Activated naive CD4-positive, alpha-beta T cell treated with anti-CD3 and anti-CD28 coated beads for 36 hours (primary cell): ENCODE measurements at places on chromosomes 6 and 20. TPM values are rescaled to one million over a fixed set of nuclear protein-coding genes. Genes with fewer than 3 reads are reported as not detected.

GRCh38 chr6:157064502-157064901 lies 258.8 kb downstream of the TMEM242 start:
- no peak overlapping the region for H3K27ac ChIP-seq
- H3K36me3 ChIP-seq = peaks cover 2% of the 10 kb centered on the region
- peaks cover 58% of the 10 kb centered on the region for H3K4me1 ChIP-seq
- no peak overlapping the region for H3K4me3 ChIP-seq
- DNase-seq = no peak
- H3K27me3 ChIP-seq = no peaks in the 10 kb centered on the region

C6orf136 gene
- 33.6 TPM for total RNA-seq

DNA sequence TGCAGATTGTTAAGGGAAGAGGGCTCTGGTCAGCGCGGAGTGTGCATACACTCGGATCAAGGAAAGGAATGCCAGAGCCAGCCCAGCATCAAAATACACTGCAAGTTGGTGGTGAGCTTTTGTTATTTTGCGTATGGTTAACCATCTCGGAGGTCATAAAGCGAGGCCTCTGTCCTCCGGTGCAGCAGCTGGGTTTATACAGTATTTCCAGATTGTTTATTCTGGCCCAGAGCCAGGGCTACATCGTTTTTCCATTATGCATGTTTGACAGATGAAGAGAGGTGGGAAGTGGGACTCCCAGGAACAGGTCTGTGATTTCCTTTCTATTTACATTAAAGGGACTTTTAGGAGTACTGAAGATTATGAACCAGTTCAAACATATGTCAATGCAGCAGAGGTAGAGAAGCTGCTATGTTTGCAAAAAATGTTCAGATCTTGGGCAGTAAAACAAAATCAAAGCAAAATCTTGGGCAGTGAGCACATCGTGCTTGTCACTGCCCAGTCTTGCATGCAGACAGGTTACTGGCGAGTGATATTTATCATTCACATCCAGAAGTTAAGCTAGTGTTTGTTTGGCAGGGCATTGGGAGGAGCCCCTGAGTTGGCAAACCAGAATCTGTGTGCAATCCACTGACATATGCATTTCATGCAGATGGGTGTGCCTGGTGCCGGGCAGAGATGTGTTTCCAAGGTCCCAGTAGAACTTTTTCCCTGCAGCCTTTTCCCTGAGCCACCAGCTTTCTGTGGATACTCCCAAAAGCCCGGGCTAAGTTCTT lies 256.3 kb upstream of the TAB2 start:
- peak overlapping the region; percentile 81 for H3K27ac ChIP-seq

- no peak for DNase-seq
- H3K36me3 ChIP-seq = peaks cover 34% of the 10 kb centered on the region
- no peak overlapping the region for H3K4me3 ChIP-seq
- no peaks in the 10 kb centered on the region for H3K4me1 ChIP-seq
Observed at GRCh38 chr20:35012227-35013069, 56.8 kb downstream of the MYH7B start.

DNA sequence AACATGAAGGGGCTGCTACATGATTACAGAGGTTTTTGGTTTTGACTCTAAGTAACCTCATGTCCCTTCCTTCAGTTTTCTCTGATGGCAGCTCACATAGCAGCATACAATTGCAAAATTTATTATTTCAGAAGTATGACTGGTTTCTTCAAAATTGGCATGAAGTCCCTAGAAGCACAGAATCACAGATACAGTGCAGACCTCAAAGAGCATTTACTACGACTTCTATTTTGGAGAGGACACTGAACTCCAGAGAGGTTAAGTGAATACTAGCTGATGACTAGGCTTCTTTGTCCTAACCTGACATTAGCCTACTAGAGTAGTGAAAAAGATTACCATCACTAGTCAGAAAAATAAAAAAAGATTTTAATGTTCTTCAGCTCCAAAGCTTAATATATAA lies 664.3 kb downstream of the RFPL4B start:
- no peaks in the 10 kb centered on the region for H3K27me3 ChIP-seq
- no peak for DNase-seq
- H3K4me3 ChIP-seq = no peak overlapping the region
- H3K4me1 ChIP-seq = no peaks in the 10 kb centered on the region

LPA gene
- total RNA-seq = not detected

GRCh38 chr6:52317211-52317610 lies 32.7 kb upstream of the MCM3 start:
- DNase-seq = no peak
- H3K4me1 ChIP-seq = peaks cover 27% of the 10 kb centered on the region
- H3K27ac ChIP-seq = no peak overlapping the region
- H3K27me3 ChIP-seq = no peaks in the 10 kb centered on the region
- no peak overlapping the region for H3K4me3 ChIP-seq

DNA sequence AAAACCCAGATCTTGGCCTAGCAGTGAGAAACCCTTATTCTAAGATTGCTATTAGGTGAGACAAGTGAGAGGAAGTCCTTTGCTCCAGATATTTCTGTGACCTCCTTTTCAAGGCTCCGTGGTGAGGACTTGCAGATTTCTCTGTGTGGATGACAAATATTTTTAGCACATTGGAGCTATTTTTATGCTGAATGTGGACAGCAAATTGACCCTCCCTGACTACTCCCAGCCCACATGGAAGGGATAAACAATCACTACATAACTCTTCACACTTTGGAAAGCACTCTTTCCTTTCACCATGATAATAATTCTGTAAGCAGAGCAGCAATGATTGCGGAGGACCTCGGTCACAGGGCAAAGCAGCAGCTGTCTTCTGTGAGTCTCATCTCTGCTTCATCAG lies 88.0 kb upstream of the ADGRF1 start:
- peaks cover 10% of the 10 kb centered on the region for H3K27me3 ChIP-seq
- no peak overlapping the region for H3K4me3 ChIP-seq
- H3K27ac ChIP-seq = no peak overlapping the region
- peaks cover 4% of the 10 kb centered on the region for H3K4me1 ChIP-seq
- DNase-seq = no peak

XKR7 gene
- total RNA-seq = 0.02 TPM

DNA sequence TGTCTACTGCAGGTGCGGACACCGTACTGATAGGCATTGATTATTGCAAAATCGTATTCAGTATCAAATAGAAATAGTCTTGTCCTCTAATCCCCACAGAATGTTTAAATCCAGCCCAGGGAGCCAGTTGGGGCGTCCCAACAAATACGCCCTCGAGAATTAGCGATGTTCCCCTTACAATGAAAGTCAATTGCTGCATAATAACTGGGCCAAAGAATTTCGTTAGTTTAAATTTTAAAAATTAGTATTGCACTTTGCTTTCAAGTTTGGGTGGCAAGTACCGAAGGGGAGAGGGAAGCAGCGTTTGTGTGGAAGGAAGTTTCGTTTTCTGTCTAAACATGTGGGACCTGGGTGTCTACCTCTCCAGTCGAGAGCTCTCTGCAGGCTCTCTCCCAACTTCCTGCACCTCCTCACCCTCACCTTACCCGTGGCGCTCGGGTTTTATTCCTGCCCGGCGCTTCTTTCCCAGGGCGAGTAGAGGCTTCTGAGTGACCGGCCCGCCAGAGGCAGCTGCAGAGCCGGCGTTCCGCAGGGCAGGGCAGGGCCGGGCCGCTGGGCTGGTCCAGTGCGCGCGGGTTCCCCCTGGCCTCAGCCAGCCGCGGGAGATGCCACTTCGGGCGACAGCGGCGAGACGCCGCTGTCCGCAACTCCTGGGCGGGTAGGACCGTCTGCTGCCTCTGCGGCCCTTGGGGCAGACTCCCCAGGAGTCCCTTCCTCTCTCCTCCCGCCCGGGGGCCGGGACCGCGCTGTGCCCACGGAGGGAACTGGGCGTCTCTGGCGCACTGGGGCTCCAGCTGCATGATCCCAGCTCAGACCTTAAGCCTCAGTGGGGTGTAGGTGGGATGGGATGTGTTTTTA lies 862 bp upstream of the TFAP2C start:
- H3K4me3 ChIP-seq = peak overlapping the region; percentile 38
- no peaks in the 10 kb centered on the region for H3K36me3 ChIP-seq
- no peak for DNase-seq
- peaks cover 71% of the 10 kb centered on the region for H3K27me3 ChIP-seq
- H3K4me1 ChIP-seq = peaks cover 27% of the 10 kb centered on the region

HLA-DOA gene
- 1.6 TPM for total RNA-seq

DNA sequence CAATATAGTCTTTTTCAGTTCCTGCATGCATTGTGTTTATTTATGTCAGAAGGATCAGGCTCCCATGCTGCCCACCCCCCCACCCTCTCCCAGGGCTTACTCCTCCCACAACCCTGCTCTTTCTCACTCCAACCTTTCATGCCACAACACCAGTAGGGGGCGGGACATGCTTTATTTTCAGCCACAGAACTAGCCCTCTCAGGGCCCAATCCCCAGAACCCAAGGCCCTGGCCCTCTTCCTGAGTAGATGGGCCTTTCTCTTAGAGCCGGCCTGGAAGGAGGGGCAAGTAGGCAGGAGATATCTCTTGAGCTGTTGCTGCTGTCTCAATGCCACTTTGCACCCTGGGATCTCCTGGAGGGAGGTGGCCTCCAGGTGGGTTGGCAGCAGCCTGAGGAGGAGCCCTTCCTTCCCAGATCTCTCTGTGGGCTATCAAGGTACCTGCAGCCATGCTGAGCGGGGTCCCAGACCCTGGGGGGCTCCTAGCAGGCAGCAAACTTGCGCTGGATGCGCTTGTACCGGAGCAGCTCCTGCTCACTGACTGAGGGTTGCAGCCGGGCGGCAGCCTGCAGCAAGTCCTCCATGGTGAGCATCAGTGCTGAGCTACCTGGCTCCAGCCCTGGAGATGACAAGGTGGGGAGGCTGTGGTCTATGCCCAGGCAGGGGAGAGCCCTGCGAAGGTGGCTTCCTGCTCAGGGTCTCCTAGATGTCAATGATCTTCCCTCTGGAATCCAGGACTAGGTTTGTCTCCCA lies 3.5 kb downstream of the GNMT start:
- peaks cover 20% of the 10 kb centered on the region for H3K4me1 ChIP-seq
- no peak overlapping the region for H3K4me3 ChIP-seq
- peaks cover 15% of the 10 kb centered on the region for H3K36me3 ChIP-seq
- H3K27ac ChIP-seq = no peak overlapping the region

- no peak overlapping the region for H3K27ac ChIP-seq
- no peaks in the 10 kb centered on the region for H3K36me3 ChIP-seq
- peak; percentile 4 for DNase-seq
- H3K4me3 ChIP-seq = no peak overlapping the region
- H3K4me1 ChIP-seq = no peaks in the 10 kb centered on the region
Observed at GRCh38 chr20:10733122-10733521, 59.3 kb upstream of the JAG1 start.
